ENCODE measurements at places on chromosomes 2 and 18.

DNA sequence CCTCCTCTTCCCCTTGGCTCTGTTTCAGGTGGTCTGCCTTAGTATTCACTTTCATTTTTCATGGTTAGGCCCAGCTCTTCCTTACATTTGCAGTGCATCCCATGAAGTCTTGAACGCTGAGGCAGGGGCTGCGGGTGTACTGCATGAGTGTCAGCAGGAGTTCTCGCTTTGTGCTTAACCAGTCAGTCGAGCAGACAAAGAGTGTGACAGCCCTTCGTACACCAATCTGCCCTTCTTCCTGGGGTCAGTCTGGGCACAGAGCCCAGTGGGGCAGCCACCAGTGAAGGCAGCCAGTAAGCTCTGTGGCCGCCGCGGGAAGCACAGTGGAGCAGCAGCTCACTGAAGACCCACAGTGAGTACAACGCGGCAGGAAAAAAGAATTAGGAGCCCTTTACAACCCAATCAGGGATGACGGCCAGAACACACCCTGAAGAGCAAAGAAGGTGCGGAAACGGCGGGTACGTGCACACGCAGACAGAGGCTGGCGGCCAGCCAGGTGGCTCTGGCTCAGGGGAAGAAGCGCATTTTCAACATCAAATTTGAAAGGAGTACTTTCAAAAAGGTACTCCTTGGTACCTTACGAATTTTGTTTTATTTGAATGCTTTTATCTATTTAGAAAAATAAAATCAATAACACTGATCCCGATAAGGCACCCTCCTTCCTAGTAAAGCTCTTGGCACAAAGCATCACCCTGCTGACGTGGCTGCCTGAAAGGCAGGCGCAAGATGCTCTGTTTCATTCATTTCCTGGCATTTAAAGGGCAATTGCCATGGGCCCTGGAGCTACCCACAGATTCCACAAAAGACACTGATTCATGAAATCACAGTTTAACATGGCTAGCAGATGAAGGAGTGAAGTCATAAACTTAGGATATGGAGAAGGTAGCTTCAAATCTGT, 47.0 kb upstream of the SEMA4C start:
- no peak for DNase-seq

- no peak for DNase-seq
Observed at GRCh38 chr2:164947281-164947680, 8.0 kb downstream of the SLC38A11 start.

- DNase-seq: no peak
Observed at GRCh38 chr2:58700591-58700990, 459.5 kb upstream of the FANCL start.

- no peak for DNase-seq
Observed at GRCh38 chr2:288758-289361, 969 bp upstream of the ALKAL2 start.

DNA sequence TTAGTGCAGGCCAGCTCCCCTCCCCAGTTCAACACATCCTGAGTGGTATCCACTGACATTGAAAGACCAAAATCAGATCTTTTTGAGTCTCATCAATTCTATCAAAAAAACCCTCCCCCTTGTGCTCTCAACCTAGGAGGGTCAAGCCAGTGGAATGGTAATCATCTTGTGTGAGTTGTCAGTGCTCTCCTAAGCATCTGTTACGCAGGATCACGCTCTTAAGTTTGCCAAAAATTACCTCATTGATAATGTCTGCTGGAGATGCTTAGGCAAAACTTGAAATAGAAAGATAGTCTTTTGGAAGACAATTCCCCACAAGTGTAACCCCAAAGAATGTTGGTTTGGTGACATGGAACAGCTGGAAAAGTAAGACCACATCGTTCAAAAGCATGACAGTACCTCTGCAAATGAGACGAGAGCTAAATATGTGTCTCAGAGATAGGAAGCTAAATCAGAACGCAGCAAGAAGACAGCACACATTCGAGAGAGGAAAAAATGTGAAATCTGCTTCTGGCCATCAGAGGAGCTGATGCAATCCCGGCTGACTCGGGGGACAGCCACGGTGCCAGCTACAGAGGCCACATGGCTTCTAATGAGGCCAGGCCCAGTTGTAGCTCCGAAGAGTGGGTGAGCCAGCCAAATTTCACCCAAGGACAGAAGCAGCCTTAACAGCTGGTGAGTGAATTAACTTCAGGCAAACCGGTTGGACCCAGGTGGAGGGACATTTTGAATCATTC, 753.9 kb downstream of the RNF144A start:
- DNase-seq: no peak

DNA sequence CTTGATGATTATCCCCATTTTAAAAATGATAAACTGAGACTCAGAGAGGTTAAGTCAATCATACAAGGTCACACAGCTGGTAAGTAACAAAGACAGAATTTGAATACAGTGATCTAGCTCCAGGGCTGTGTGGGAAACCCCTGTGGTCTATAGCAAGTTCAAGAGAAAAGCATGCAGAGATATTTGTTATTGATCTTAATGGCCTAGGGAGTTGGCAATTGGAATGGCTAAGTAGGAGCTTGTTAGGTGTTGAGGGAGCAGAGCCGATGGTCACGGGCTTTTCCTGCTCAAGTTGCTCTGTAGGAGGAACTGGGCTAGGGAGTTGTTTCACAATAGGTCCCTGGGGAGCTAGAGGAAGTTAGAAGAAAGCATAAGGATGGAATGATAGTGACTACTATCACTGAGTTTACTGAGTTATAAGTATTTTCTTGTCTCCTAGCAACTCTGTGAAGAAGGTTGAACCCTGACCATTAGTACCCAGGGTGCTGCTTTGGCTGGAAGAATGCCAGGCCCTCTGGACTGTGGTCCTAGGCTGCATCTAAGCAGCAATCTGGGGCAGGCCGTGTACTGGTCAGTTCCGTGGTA, 30.0 kb downstream of the RNF125 start:
- DNase-seq: no peak

- DNase-seq: no peak
Observed at GRCh38 chr2:128388499-128388941, 69.9 kb upstream of the HS6ST1 start.

- no peak for DNase-seq
Observed at GRCh38 chr2:235979753-235980435, 188.3 kb downstream of the GBX2 start.

DNA sequence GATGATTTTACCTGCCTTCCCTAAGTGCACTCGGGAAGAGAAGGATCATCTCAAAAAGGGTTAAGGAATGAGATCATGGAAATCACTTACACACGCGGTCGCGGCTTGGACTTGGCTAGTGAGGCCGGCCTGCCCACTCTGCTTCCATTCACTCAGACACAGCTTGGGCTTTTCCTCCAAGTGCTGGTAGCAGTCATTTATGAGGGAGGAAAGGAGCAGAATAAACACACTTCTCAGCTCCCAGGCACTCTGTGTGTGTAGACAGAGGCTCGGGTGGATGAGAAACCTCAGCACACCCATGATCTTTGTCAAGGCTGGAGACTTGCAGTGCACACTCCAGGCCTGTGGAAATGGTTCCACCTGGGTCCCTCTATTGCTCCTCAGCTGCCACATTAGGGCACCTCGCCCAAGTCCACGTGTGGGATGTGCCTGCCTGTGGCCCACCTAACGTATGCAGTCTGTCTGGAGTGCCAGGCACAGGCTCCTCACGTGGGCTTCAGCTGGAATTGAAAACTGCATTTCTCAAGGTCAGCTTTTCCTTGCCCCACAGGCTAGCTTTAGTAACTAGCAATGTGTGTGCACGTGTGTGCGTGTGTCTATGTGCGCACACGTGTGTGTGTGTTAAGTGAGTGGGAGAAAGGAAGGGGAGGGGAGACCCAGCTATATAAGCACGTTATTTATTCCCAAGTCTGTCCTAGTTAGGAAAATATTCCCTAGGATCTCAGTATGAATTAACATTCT, 288.4 kb downstream of the SOX11 start:
- no peak for DNase-seq

DNA sequence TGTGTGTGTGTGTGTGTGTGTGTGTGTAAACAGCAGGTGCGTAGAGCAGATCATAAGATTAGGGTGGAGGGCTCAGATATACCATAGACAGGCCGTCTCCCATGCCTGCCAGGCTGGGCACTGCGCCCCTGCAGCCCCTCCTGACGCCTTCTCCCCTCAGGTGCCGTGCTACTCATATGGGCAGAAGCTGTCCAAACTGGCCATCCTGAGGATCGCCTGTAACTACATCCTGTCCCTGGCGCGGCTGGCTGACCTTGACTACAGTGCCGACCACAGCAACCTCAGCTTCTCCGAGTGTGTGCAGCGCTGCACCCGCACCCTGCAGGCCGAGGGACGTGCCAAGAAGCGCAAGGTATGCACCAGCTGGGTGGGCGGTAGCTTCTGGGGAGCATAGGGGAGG, 10.0 kb downstream of the ATOH8 start:
- DNase-seq: no peak

DNA sequence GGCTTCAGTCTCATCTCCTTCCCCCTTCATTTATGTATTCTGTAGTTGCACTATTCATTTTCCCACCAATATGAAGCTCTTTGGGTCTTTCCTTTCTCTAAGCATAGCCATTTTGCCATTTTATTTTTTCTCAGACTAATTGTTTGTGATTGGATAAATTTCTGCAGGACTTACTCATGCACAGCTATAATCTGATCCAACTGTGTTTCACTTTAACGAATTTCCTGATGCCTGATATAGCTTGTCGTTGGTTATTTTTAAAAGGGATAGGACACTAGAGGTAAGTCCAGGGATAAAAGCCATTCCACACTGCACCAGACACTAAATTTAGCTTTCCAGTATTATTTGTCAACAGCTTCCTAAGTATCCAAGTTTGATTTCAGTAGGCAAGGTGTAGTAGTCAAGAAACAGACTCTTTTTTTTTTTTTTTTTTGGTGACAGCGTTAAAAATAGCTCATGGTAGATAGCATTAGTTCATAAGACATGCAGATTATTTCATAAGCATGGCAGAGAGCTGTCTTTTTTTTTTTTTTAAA, 17.4 kb downstream of the ASB18 start:
- no peak for DNase-seq

- DNase-seq: no peak
Observed at GRCh38 chr2:54545702-54546450, 89.7 kb downstream of the SPTBN1 start.

- no peak for DNase-seq
Observed at GRCh38 chr2:168037778-168038177, 209.6 kb downstream of the STK39 start.

- DNase-seq: no peak
Observed at GRCh38 chr18:68928762-68929675, 131.1 kb downstream of the CCDC102B start.

DNA sequence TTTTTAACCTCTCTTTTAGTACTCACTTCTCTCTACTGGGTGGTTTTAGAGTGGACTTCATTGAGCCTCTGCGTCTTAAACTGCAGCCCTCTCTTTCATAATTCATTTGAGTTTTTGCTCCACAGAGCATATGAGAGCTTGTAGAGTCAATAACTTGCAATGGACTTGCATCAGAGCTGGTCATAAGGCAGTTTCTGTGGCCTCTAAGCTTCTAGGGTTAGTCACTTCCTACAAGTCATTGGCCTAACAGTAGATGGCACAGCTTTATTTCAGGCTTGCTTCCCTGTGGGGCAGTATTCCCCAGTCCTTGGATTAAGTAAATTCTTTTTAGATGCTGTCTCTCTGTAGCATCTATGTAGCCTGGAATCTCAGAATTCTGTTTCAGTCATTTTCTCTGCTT, 1435.7 kb downstream of the LRP1B start:
- no peak for DNase-seq

DNA sequence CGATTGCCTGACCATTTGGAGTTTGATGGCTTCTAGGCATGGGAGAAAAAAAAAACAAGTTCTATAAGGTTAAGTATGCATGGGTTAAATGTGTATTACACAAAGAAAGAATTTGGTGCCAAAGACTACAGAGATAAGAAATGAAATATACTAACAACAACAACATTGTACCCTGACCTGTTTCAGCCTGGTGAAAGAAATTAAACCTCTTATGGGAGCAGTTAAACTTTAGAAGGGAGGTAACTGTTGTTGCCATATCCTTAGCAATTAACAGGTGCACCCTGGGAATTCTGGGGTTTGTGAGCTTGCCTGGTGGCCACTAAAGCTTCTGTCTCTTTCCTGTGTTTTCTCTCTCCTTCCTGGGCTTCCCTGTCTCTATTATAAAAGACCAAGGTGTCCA, 6.5 kb upstream of the IFIH1 start:
- DNase-seq: no peak

- no peak for DNase-seq
Observed at GRCh38 chr2:75494137-75494769, 66.5 kb downstream of the EVA1A start.

DNA sequence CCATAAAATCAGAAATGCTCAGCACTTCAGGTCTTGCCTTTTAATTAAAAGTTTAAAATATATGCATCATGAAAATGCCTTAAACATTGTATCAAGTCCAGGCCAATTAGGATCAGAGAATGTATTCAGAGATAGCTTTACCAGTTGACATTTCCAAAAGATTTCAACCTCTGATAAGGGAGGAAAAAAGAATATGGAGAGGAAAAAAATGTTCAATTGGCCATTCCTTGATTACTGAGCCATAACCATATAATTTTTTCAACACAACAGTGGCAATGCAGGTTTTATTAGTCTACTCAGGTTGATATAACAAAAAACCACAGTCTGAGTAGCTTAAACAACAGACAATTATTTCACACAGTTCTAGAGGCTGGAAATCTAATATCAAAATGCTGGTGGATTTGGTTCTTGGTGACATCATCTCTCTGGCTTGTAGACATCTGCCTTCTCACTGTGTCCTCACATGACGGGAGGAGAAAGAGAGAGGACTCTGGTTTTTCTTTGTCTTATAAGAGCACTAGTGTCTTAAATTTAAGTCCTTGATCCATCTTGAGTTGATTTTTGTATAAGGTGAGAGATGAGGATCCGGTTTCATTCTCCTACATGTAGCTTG, 111.9 kb downstream of the IRS1 start:
- DNase-seq: no peak

DNA sequence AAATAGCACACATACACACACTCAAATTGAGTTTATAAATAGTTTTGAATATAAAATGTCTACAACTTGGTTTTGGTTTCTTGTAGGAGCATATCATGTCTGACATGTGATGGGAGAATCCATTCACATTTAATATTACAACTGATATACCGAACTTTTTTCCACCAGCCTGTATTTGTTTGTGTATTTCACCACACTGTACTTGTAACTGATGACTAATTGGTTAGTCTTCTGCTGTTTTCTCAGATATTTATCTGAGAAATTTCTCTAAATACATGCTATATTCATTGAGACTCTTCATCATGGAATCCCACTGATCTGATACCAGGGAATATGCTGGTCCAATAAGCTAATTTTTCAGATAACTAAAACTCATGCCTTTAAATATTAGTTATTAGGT, 56.3 kb upstream of the UBXN4 start:
- no peak for DNase-seq

All from stimulated activated CD8-positive, alpha-beta memory T cell treated with anti-CD3 and anti-CD28 coated beads, Interleukin-15, amount 100 ng/mL, for 4 hours (primary cell).